ENCODE measurements at places on chromosomes 7 and 10. TPM values are rescaled to one million over a fixed set of nuclear protein-coding genes. Genes with fewer than 3 reads are reported as not detected.

Gene FAS
- total RNA-seq: 2.3 TPM

Gene ENKUR
- total RNA-seq: 2.0 TPM

Gene WNT2
- not detected for total RNA-seq

Gene ATP5MK
- 263 TPM for total RNA-seq

Gene CALN1
- 0.51 TPM for total RNA-seq

Gene SLC26A3
- not detected for total RNA-seq

Gene LRRC27
- 18.3 TPM for total RNA-seq

GRCh38 chr7:71696511-71696910, 564.6 kb downstream of the GALNT17 start:
- DNase-seq: no peak

- no peak for DNase-seq
Observed at GRCh38 chr10:71613261-71613777, 106.3 kb downstream of the C10orf105 start.

DNA sequence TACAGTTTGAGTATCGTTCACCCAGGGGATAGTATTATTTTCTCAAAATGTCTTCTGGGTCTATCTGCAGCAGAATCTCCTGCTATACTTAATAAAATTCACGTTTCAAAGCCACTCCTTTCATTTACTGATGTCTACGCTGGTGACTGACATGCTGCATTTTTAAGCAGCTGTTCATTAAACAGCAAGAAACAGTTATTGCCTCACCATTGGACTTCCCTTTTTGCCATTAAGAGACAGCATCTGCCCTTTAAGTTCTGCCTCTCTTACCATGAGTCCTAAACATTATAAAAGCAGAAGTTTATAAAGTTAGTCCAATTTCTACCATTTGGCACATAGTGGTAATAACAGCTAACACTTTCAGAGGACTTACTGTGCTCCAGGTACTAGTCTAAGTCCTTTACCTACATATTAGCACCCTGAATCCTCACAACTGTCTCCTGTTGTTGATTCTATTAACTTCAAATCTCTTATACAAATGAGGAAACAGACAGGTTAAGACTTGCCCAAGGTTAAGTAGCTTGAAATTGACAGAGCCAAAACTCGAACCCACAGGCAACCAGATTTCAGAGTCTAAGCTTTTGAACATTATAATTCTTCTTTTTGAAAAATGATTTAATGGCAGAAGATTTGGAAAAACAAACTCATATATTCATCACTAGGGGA, 169.5 kb downstream of the SNX13 start:
- DNase-seq: no peak

GRCh38 chr10:63718006-63718405, 196.8 kb downstream of the REEP3 start:
- DNase-seq: no peak

DNA sequence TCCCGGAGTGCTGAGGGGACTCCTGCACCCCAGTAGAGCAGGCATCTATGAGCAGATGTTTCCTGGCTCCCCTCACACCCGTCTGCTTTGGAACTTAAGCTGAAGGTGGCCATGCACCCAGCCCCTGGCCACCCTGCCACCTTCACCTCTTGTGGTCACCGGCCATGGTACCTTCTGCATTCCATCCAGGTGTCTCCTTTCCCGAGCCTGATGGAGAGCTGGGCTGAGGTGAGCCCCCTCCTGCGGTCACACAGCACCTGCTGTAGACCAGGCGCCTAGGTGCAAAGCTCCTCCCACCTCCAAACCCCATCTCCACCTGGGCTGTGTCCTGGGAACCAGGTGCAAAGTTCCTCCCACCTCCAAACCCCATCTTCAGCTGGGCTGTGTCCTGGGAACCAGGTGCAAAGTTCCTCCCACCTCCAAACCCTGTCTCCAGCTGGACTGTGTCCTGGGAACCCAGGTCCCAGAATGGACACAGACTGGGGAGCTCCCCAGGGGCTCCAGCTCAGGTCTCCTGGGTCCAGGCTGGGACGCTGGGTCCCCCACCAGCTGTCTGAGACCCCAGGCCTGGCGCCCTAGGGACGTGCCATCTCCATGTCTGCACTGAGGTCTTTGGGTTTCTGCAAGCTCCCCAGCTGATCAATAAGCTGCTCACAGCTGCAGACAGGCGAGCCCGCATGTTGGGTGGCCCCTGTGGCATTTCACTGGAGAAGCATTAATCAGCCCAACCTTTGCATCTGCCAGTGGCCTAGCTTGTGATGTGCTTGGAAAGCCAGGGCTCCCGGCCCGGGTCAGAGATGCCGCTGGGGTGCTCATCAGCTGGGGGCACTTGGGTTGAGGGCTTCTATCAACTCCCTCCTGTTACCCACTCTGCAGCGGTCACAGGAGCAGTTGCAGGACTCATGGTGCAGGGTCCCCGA, 61.2 kb upstream of the INPP5A start:
- no peak for DNase-seq

DNA sequence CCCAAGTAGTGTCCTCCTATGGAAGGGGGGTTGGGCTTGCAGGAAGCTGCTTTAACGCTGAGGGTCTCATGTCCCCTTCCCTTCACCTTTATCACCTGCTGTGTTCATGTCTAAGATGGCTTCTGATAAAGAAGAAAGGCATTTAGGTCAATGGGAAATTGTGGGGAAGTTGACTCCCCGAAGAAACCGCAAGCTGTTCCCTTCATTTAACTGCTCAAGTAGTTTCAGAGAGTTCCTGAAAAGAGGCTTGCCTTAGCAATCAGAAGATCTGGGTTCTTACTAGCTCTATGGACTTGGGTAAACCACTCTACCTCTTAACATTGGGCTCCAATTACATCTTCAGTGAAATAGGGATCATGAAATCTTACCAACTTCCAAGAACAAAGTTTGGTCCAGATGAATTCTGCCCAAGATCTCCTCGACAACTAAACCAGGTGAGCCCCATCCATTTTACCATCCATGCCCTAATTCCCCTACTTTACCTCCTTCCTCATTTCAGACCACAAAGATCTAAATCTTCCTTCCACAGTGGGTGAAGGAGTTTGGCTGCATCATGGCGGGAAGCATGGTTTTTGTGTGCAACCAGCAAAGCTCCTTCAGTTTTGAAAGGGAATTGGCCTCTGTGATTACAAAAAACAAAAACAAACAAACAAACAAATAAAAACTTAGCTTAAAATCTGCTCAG, 30.4 kb upstream of the UCN3 start:
- no peak for DNase-seq

GRCh38 chr10:22945934-22946673, 18.3 kb downstream of the ARMC3 start:
- DNase-seq: no peak

- DNase-seq: no peak
Observed at GRCh38 chr7:11706666-11707605, 125.1 kb downstream of the THSD7A start.

DNA sequence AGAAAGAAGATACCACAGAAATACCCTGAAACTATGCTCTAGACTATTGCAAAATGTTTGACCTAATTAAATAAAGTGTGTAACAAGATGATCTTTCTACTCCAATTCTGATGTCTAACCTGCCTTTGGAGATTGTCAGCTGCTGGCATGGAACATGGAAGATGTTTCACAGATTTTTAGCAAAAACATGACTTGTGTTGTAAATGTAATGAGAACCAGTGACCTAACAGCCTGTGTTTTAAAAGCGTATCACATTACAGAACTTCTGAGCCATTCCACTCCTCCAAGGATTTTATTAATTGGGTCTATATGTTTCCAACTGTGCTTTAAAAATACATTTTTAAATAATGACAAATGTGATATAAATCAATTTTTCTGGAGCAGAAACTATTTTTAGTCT, 526.3 kb upstream of the SEMA3D start:
- DNase-seq: no peak

DNA sequence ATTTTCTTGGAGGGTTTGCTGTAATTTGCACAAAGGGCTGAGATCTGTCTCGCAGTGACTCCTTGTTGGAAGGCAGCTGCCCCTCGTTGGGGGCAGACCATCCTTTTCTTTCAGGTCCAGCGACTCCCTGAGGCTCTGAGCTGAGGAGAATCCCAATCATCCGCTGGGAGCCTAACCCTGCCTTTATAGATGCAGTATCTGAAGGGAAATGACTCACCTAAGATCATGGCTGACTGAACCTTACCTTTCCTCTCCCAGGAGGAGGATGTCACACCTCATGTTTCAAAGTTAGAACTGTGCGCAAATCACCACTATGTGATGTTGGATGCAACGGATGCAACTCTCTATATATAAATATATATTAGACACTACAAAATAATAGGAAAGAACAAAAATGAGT, 36.4 kb upstream of the MXI1 start:
- no peak for DNase-seq

GRCh38 chr7:30226614-30227268, 57.7 kb upstream of the ZNRF2 start:
- DNase-seq: peak; percentile 5

DNA sequence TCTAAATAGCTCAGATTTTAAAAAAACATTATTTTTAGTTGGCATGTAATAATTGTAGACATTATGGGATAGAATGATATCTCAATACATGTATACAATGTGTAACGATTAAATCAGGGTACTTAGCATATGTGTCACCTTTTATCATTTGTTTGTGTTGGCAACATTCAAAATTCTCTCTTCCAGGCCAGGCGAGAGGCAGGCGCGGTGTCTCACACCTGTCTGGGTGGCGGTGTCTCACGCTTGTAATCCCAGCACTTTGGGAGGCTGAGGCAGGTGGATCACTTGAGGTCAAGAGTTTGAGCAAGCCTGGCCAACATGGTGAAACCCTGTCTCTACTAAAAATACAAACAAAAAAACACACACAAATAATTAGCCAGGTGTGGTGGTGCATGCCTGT, 151.7 kb downstream of the RTKN2 start:
- DNase-seq: no peak

DNA sequence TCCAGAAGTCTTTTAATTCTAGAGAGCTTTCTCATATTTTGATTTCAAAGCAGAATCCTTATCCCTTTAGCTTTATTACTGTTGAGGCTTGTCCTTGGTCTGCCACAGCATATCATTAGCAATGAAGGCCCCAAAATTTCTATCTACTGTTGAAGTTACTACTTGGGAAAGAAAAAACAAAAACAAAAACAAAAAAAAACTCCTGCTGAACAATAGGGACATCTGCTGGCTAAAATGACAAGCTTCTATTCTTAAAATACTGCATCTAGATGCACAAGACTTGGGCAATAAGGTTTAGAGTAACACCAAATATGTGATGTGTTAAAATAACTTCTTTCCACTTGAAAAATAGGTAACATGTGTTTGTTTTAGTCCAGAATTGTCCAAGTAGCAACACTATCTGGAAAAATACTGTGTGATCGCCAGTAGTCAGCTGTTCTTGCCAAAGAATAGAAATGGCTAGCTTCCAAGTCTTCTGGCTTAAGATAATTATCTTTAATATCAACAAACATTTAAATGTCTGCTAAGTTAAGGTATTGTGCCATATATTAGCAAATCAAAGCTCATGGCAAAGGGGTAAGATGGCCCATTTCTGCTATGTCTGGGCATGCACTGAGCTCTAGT, 3.8 kb upstream of the DMTF1 start:
- DNase-seq: no peak

- no peak for DNase-seq
Observed at GRCh38 chr7:1274121-1274875, 41.6 kb downstream of the UNCX start.

- no peak for DNase-seq
Observed at GRCh38 chr10:28839600-28840007, 162.3 kb downstream of the BAMBI start.

DNA sequence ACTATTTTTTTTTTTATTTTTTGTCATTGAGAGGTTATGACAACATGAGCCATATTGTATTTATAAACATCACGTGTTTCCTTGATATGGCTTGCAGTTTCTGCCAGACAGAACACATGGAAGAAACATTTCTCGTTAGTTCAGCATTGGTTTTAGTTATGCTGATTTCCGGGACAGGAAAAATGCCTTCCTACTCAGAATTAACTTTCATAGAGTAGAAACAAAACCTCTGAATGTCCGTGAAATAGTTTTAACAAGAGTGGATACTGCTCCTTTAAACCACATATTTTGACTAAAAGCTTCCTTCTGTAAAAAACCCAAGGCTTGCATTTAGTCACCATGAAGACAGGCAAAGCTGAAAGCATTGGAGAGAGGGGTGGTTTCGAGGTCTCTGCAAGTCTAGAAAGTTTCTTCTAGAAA, 240.4 kb downstream of the KIAA1217 start:
- no peak for DNase-seq

DNA sequence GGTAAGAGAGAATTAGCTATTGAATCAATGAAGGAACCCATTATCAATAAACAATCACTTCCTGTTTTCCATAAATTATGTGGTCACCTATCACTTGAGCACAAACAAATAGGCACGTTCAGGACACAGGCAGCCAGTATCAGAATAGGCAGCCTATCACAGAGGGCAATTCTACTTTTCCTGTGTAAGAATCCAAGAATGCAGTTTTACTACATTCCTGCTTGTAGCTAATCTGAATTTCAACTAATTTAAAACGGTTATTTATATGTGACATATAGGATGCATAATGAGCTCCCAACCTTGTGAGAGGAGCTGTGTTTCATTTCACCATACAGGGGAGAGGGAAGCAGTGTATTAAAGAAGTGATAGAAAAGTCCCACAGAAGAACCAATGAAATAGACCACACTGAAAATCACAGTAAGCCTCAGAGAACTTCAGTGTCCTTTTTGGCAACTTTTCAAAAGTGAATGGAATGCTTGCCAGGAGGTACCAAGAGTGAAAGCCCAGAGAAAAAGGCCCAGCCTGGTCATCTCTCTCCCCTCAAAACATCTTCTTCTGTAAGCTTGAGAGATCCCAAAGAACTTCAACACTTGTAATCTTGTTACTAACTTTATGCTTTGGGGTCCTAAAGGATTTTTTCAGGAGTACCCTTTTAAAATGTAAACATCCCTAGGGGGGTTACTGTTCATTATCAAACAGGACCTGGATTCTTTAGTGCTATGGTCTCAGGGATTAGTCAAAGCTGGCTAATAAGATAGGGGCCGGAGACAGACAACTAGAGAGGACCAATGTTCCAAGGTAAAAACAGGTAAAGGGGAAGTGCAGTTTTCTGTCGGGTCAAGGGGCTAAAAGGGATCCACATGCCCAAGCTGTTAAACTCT, 1.3 kb downstream of the IMMP2L start:
- DNase-seq: no peak

GRCh38 chr10:63630931-63631680, 109.9 kb downstream of the REEP3 start:
- DNase-seq: no peak

DNA sequence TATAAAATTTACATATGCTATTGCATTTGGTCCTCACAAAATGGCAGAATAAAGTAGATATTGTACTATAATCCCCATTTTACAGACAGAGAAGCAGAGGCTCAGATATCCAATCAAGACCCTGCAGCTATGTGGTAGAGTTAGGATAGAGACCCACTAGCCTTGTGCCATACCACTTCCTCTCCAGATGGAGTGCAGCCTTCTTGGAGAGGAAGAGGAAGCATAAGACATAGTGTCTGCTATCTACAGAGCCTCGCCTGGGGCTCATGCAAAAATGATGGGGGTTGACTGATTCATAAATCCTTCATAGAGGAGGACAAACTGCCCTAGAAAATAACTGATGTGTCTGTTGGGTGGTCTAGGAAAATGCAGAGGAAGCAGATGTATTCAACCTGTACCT, 447.3 kb downstream of the KCNMA1 start:
- DNase-seq: no peak

- DNase-seq: no peak
Observed at GRCh38 chr10:124512600-124512999, 51.0 kb downstream of the LHPP start.
